ENCODE measurements at places on chromosomes 1 and 21.
A peak's percentile ranks its signal among the peaks of the same experiment; 100 is the strongest.

GRCh38 chr1:159750621-159751020 lies 30.1 kb upstream of the DUSP23 start:
- no peak for DNase-seq

DNA sequence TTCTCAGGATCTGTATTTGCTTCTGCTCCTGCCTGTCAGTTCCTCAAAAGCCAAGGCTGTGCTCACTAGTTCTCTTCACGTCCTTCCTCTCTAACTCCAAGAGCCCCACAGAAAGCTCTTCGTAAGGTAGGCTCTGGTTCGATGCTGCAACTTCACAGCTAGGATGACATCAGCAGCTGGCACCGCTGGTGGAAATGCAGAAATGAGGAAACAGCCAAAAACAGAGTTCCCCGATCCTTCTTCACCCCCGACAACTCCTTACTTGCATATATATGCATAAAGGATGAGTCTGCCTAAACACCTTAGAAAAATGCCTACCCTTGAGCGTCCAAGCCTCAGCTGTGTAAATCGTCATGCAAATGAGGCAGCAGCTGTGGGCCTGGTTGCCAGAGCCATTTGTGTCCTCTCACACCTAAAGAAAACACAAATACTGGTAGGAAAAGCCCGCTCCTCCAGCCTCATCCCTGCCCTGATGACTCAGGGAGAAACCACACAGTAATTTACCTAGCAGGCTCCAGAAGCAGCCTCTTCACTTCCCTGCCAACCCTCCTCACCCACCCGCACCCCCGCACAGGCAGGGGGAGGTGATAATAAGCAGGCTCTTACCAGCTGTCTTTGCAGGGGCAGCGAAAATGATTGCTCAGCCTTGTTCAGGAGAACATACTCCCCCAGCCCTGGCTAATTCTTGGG lies 28.2 kb downstream of the BATF3 start:
- DNase-seq: no peak

DNA sequence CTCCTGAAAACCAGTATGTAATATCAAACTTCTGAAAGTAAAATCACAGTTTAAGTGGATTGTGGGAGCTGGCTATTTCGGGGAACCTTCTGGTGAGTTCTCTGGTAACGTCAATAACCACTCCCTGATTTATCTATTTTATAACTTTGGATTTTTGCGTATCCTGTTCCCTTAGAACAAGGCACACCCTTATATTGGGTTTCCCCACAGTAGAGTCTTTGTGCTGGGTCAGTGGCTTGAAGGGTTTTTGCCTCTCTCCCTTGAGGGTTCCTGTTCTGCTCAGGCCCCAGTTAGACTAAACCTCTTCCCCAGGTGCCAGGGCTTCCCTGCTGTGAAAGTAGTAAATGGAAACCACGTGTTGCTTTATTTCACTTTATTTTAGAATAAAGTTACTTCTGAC lies 21.3 kb downstream of the CCN1 start:
- DNase-seq: no peak

DNA sequence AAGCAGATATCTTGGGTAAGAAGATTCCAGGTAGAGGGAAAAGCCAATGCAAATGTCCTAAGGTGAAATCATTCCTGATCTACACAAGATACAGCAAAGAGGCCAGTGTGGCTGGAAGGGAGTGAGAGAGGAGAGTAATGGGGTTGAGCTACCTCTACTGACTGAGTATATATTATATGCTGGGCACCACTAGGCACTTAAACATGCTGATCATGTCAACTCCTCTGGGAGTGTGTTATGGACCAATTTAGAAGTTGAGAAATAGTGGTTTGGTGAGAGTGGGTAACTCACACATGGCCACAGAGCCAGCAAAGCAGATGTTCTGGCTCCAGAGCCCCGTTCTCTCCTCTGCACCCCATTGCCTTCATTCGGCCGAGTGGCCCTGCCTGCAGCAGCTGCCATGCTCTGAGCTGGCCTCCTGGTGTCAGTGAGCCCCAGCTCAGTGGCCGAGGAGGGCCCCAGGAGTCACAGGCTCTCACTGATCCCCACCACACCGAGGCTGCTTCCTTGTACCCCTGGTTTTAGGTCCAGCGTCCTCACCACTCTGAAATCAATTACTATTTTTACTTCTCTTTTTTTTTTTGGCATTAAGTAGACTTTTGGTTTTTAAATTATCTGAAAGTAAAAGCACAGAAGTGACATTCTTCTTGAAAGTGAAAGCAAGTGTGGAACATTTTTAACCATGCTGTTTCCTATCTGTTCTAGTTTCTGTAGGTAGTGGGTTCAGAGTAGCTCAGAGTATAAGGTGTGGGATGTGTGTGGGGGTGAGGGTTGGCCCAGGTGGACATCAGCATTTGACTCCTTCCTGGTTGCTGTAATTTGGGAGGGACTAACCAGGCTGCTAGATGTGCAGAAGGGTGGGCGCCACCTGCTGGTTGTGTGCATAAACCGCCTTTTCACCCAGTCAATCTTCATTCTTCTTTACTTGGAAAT lies 45.8 kb upstream of the CRNN start:
- no peak for DNase-seq

DNA sequence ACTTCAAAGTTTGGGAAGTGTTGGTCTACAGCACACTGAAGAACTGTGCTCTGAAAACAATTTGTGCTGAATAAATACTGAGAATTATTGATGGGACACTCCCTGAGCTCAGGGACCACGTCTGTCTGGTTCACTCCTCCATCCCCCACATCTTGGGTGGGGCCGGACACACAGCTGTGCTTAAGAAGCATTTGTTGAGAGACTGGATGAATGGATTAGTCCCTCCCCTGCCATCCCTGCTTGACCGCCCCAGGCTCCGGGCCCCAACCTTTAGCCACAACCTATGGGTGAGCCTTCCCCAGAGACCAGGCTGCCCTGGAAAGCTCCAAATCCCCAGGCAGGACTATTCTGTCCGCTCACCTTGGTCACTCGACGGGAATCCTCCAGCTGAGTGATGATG lies 7.5 kb downstream of the TRIM63 start:
- no peak for DNase-seq

GRCh38 chr1:42168763-42169162 lies 4.2 kb upstream of the GUCA2A start:
- no peak for DNase-seq

DNA sequence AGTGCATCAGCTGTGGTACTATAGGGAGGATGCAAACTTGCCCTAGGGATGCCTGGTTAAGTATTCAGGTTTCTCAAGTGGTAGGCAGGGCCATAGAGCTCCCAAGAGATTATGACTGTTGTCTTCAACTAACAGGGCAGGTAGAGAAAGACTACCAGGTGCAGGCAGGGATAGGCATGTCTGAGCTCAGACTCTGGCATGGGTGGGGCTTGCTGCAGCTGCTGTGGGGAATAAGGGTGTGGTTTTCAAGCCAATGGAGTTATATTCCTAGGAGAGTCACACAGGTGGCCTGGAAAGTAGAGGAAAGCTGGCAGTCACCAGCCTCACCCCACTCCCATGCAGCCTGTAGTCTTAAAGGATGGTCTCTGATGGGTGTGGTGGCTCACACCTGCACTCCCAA lies 673.4 kb upstream of the ADGRL4 start:
- DNase-seq: no peak

GRCh38 chr1:212609701-212610574 lies 1.4 kb downstream of the ATF3 start:
- no peak for DNase-seq

DNA sequence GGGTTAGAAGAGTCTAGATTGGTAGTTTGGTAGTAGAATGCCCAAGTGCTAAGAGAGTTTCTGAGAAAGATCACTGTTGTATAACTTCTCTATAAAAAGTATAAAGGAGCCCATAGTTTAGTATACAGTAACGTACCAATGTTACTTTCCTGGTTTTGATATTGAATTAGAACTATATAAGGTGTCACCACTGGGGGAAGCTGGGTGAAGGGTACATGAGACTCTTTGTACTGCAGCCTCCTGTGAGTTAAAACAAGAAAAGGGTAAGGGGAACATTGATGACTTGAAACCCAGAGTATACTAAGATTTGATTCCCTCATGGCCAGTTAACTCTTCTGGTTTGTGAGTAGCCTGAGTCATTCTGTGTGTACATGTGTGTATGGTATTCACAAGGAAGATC lies 129.8 kb downstream of the RPS6KC1 start:
- DNase-seq: no peak

- no peak for DNase-seq
Observed at GRCh38 chr1:198632007-198632406, 6.8 kb upstream of the PTPRC start.

- peak; percentile 52 for DNase-seq
Observed at GRCh38 chr1:6962996-6963911, 178.0 kb downstream of the CAMTA1 start.

- no peak for DNase-seq
Observed at GRCh38 chr1:94305704-94306103, 68.3 kb upstream of the ARHGAP29 start.

- no peak for DNase-seq
Observed at GRCh38 chr1:110051262-110051648, 16.8 kb downstream of the STRIP1 start.

DNA sequence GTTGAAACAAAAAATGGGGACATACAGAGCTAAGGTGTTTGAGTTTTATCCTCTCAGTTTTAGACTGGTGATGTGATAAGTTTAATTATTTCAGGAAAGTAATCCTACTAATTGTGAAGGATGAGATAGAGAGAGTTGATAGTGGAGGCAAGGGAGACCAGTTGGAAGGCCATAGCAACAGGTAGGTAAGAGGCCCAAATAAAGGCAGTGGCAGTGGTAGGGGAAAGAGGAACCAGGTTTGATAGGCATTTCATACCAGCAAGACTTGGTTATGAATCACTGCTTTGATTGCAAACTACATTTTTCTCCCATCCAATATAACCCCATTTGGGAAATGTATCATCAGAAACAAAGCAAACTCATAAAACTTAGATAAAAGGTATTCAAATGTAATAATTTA lies 63.1 kb upstream of the SH3GLB1 start:
- DNase-seq: no peak

- peak; percentile 71 for DNase-seq
Observed at GRCh38 chr1:6052543-6053205, 7.0 kb downstream of the KCNAB2 start.

- no peak for DNase-seq
Observed at GRCh38 chr21:34126269-34126668, 52.9 kb downstream of the MRPS6 start.

DNA sequence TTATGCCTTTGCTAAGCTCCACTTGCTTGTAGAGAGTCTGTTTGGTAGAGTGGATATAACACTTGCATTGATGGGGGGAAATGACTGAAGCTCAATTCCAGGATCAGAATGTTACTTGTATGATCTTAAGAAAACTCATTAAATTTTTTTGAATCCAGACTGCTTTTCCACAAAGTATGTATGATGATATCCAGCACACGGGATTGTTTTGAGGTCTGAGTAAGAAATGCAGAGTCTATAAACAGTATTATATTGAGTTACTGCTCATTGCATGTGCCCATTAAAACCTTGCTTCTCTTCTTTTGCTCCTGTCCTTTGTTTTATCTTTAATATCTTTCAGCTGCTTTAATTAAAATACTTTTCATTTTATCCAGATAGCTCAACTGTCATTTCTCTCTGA lies 570.4 kb upstream of the ZRANB2 start:
- DNase-seq: no peak

GRCh38 chr1:207798847-207799246 lies 47.0 kb downstream of the CD46 start:
- DNase-seq: no peak

- no peak for DNase-seq
Observed at GRCh38 chr1:240766831-240767230, 154.9 kb upstream of the GREM2 start.

GRCh38 chr1:147853391-147853790 lies 49.2 kb upstream of the GJA8 start:
- DNase-seq: no peak

DNA sequence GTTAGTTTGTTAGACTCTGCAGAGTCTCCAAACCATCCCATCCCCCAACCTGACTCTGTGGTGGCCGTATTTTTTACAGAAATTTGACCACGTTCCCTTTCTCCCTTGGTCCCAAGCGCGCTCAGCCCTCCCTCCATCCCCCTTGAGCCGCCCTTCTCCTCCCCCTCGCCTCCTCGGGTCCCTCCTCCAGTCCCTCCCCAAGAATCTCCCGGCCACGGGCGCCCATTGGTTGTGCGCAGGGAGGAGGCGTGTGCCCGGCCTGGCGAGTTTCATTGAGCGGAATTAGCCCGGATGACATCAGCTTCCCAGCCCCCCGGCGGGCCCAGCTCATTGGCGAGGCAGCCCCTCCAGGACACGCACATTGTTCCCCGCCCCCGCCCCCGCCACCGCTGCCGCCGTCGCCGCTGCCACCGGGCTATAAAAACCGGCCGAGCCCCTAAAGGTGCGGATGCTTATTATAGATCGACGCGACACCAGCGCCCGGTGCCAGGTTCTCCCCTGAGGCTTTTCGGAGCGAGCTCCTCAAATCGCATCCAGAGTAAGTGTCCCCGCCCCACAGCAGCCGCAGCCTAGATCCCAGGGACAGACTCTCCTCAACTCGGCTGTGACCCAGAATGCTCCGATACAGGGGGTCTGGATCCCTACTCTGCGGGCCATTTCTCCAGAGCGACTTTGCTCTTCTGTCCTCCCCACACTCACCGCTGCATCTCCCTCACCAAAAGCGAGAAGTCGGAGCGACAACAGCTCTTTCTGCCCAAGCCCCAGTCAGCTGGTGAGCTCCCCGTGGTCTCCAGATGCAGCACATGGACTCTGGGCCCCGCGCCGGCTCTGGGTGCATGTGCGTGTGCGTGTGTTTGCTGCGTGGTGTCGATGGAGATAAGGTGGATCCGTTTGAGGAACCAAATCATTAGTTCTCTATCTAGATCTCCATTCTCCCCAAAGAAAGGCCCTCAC lies at the start of gene OLIG2:
OLIG2 (plus strand) TSS at position 447 of the 954 bp plus-strand sequence. CDS start 928 bp downstream, outside the sequence.
- DNase-seq: peak; percentile 59

GRCh38 chr1:154626456-154627256 lies 18.7 kb upstream of the ADAR start:
- DNase-seq: no peak

DNA sequence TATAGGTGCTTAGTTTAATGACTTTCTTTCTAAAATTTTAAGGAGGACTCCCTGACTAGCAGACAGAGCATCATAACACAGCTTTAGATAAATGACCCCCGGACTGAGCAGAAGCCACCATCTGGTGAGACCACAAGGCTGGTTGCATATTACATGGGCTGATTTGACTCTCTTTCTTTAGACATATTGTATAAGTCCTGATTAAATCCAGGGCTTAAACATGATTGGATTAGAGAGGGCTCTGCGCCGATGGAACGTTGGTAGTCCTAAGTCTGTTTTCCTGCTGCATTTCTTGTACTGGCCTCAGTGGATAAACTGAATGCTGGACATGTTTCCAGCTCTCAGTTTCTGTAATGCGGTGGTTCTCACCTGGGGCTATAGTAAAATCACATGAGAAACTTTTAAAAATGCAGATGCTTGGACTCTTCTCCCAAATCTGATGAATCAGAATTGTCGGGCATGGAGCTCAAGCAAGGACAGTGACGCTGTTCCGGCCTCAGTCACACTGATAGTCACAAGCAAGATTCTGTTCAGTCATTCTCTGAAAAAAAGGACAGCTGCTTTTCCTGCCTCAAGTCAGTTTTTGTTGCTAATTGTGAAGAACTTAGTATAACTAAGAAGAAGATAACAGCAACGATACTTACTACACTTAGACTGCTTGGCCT lies 16.6 kb downstream of the DDI2 start:
- DNase-seq: no peak

GRCh38 chr1:206872139-206872538 lies 6.7 kb downstream of the IL20 start:
- DNase-seq: no peak
